Pulmonary artery endothelial cell (primary cell): ENCODE measurements at places on chromosomes 2 and 18. TPM values are rescaled to one million over a fixed set of nuclear protein-coding genes. Genes with fewer than 3 reads are reported as not detected.

DNA sequence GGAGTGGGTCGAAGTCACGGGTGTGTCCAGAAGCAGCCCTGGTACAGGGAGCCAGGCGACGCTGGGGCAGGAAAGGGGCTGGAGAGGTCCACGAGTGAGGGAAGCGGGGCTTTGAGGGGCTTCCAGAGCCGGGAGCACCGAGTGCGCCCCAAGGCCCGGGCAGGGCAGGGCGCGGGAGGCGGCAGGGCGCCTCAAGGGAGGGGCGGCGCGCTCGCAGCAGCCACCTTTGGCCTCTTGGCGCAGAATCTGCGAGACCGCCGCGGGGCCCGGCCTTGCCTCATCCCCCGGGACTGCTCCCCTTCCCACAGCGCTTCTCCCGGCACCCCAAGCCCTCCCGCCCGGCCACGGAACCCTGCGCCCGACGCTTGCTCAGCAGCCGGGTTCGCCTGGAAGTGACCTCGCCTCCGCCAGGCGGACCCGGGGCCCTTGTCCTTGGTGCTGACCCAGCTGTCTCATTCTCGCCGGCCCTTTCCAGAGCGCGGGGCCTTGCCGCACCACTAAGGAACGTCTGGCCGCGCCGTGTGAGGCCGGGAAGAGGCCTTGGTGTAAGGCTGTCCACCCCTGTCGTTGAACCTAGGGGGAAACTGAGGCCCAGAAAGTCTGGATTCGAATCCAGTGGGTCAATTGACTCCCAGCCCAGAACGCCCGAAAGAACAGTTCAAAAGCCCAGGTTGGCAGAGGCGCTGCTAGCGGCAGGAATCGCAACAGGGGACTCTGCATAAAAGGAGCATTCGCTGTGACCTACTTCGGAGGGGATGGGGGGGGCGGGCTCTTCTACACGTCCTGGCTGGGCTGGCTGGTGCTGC lies 584 bp upstream of the DNER start:
- no peak for DNase-seq

DNA sequence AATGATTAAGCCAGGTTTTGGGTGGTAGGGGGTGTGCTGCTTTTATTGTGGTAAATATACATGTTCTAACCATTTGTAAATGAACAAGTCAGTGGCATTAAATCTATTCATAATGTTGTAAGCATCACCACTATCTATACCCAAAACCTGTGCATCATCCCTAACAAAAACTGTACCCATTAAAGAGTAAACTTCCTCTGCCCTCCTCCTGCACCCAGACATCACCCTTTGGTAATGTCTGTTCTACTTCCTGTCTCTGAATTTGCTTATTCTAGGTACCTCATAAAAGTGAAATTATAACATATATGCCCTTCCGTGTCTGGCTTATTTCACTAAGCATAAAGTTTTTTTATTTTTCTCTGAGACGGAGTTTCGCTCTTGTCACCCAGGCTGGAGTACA lies 14.1 kb downstream of the RIF1 start:
- DNase-seq: no peak

DNA sequence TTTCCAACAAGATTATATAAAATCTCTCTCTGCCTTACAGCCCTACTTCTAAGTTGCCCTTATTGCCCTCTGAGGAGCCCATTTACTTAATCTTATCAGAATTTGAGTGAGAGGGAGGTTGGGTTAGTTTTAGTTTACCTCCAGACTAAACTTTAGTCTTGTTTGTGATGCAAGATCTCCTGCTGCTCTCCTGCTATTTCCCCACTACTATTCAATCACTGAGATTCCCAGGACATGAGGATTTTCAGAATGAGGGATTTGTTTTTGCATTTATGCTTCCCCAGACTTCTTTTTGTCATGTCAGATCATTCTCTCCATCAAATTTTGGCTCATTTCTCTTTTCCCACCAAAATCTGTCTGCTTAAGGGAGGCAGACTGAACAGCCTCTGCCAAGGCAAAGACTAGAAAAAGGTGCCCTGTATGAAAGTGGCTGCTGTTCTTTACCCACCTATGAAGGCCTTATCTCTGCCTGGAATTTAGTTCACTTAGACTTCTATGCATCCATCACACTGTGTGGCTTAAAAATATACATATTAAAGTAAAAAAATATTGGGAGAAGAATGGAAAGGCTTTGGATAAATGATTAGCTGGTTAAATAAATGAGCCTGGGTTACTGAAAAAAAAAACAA lies 401.3 kb downstream of the PID1 start:
- DNase-seq: no peak

DNA sequence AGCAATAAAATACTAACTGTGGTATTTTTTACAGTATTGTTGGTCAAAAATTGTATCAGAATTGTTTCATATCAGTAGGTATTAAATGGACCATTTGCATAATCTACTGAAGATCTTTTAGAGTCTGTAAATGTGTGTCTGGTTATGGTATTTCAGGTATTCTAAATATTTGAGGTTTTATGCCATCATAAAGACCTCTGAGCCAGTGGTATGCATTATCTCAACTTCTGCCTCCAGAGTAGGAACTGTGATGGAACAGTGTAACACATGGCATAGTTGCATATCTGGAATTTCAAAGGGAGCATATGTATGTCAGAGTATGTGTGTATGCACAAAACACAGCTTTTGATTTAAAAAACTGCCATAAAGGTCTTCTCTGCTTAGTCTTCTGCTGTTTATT lies 15.4 kb downstream of the GREB1L start:
- no peak for DNase-seq

GRCh38 chr18:26424428-26425147 lies 123.8 kb downstream of the KCTD1 start:
- DNase-seq: no peak

DNA sequence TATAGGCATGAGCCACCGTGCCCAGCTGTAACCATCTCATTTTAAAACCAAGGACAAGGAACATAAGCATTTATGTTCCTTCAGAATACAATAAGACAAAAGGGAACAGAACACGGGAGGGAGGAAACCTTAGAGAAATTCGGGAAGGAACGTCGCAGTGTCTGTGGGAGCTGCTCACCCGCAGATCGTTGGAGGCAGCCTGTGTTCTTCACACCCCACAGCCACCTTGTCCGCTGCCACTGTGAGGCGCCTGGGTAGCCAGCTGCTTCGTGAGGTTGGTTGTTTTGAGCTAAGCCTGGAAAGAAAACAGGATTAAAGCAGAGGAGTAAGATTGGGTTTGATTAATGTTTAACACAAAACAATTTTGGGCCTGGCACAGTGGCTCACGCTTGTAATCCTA lies 250.0 kb downstream of the FHOD3 start:
- no peak for DNase-seq

DNA sequence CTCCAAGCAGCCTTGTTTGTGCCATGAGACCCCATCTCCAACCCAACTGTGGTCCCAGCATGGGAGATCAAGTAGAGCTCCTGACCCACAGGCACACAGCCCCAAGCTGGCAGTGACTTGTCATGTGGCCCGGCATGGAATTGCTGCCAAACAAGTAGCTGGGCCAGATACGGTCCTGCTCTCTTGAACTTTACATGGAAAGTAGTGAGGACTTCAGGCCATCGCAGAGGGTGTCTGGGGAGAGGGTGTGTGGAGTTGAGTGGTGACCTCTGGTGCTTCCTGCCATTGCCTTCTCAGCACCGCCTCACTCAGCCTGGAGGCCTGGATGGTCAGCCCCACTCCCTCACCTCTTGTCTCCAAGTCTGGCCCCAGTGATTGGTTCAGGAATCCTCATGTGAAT lies 10.9 kb upstream of the SLC4A3 start:
- no peak for DNase-seq

DNA sequence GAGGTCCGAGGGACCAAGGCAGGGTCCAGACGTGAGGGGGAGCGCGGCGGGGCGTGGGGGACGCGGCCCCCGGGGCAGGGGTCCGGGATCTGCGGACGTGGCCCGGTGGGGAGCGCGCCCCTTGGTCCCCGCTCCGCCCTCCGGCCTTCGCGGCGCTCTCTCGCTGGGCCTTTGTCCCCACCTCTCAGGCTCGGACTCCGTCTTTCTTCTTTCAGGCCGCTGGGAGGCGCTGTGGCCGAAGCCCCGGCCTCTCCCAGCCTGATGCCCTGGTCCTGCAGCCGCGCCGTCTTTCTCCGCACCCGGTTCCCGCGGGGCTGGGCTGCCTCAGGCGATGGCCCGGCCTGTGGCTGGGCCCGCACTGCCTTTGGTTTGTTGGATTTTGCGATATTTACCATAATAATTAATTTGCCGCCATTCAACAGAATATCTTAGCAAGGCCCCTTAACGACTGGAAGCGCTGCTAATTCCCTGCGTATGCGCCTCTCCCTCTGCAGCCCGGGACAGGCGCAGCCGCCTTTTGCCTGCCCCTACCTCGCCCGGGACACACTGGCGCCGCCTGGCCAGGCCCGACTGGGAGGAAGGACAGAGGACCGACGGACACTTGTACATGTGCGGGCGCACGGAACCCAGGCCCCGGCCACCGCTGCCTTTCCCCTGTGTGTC lies 10.8 kb downstream of the SIX3 start:
- DNase-seq: peak; percentile 20

DNA sequence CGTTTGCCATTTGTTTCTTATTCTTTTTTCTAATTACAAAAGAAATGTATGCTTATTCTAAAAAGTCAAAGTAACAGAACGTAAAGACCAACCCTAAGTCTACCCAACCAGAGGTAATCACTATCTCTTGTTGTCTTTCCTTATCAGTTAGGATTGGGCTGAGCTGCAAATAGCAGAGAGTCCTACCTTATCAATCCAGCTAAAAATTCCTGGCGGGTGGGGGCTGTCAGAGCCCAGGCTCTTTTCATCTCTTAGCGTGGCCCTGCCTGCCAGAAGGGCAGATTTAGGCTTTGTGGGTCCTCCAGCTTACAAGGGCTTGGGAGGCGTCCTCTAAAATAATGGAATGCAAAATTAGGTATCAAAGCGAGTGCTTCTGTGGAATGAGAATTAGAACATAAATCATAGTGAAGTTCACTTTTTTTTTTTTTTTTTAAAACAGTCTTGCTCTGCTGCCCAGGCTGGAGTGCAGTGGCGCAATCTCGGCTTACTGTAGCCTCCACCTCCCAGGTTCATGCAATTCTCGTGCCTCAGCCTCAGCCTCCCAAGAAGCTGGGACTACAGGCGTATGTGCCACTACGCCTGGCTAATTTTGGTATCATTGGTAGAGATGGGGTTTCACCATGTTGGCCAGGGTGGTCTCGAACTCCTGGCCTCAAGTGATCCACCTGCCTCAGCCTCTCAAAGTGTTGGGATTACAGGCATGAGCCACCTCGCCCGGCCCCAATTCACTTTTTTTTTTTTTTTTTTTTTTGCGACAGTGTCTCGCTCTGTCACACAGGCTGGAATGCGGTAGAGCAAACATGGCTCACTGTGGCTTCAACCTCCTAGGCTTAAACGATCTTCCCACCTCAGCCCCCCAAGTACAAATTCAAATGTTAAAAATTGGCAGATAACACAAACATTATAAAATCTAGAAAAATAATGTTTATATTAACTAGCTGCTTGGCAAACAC lies 57.4 kb upstream of the B3GNT7 start:
- DNase-seq: no peak

- DNase-seq: no peak
Observed at GRCh38 chr2:41854227-41854626, 193.6 kb upstream of the PKDCC start.

GRCh38 chr2:34731292-34731691 lies 1132.2 kb upstream of the FAM98A start:
- DNase-seq: no peak

- DNase-seq: no peak
Observed at GRCh38 chr2:232776435-232776834, at the start of gene KCNJ13. Gene KCNJ13, minus strand, starts transcription at chr2:232776565. Its CDS starts 5,203 bp downstream, at chr2:232771362.

DNA sequence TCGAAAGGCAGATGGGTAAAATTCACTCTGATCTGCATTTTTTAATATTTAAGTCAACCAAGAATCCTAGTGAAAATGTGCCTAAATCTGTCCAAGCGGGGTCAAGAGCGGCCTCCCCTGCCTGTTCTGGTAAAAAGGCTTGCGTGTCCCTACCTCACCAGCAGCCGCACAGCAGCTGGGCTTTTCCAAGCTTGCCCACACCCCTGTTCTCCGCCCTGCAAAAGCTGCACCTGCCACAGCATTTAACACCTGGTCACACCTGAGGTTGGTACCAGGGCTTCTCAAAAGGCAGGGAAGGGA lies 25.8 kb upstream of the TMEM182 start:
- DNase-seq: no peak

GRCh38 chr2:174330945-174331594 lies 3.7 kb upstream of the SP9 start:
- no peak for DNase-seq

DNA sequence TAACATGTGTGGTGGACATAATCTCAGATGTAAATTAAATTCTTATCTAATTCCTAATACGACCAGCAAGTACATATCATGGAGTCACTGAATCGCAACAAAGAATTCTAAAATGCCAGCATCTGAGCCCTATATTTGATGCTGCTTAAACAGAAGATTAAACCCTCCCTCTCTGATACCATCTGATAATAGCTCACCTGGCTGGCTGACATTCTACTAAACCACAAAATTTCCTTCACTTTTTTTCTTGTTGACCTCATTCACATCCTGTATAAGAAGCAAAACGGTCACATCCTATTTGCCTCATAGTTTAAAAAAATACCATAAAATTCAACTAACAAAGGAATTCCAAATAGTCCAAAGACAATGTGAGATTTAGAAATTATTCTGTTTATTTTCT lies 371.6 kb upstream of the SLC8A1 start:
- DNase-seq: no peak

DNA sequence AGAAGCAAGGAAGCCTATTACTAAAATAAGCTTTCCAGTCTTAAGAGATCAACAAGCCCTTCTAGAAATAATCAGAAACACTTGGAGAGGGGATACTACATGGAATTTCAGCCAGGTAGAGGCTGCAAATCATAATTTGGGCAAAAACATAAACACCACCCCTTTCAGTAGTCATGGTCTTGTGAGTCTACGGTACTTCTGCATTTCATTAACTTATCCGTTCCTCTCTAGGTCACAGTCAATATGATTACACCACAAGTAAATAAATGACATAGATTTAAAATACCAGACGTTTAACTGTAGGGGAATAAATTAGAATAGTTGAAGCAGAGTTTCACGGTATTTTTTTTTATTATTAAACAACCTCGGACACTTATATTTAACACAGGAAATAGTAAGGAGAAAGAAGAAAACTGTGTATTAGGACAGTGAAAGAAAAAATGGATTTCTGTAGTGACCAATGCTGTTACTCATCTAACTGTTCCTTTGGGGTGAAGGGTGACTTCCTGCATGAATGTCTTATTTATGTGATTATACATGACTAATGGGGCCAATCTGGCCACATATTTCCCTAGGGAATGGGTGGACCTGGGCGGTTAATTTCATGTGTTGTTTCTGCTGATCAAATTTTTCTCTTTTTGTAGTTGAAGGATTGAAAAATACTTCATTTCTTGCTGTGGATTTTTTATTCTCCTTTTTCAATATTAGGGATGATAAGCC lies 456.6 kb upstream of the UBE2E3 start:
- DNase-seq: peak; percentile 50

- no peak for DNase-seq
Observed at GRCh38 chr2:10307561-10308156, 5.0 kb downstream of the HPCAL1 start.

- no peak for DNase-seq
Observed at GRCh38 chr2:169119851-169120250, 50.5 kb downstream of the DHRS9 start.

The RNF103 gene
- total RNA-seq: 18.7 and 19.6 TPM in 2 replicates

The DSC3 gene
- total RNA-seq: 0.04 and 2.0 TPM in 2 replicates

The NEU2 gene
- total RNA-seq: not detected in 2 replicates

The KANSL3 gene
- 24.7 and 34.4 TPM in 2 replicates for total RNA-seq

The COL4A4 gene
- 0.18 and 0.99 TPM in 2 replicates for total RNA-seq

The KIF5C gene
- total RNA-seq: under 0.01 and 0.18 TPM in 2 replicates

The TUBA3E gene
- not detected in 2 replicates for total RNA-seq

The ALK gene
- not detected in 2 replicates for total RNA-seq

The HTR2B gene
- total RNA-seq: 4.2 and 6.1 TPM in 2 replicates

The TMEM17 gene
- 0.63 and 1.5 TPM in 2 replicates for total RNA-seq

The PROKR1 gene
- total RNA-seq: not detected in 2 replicates

The INHBB gene
- total RNA-seq: 0.25 and 1.7 TPM in 2 replicates

The IL1A gene
- total RNA-seq: 0.60 and 0.73 TPM in 2 replicates
